ENCODE measurements at places on chromosomes 3 and 15. TPM values are rescaled to one million over a fixed set of nuclear protein-coding genes. Genes with fewer than 3 reads are reported as not detected.

Gene ENTPD3
- not detected for polyA plus RNA-seq

Gene GPR149
- polyA plus RNA-seq = not detected

Gene TRIM42
- polyA plus RNA-seq = not detected

Gene SOX14
- polyA plus RNA-seq = not detected

DNA sequence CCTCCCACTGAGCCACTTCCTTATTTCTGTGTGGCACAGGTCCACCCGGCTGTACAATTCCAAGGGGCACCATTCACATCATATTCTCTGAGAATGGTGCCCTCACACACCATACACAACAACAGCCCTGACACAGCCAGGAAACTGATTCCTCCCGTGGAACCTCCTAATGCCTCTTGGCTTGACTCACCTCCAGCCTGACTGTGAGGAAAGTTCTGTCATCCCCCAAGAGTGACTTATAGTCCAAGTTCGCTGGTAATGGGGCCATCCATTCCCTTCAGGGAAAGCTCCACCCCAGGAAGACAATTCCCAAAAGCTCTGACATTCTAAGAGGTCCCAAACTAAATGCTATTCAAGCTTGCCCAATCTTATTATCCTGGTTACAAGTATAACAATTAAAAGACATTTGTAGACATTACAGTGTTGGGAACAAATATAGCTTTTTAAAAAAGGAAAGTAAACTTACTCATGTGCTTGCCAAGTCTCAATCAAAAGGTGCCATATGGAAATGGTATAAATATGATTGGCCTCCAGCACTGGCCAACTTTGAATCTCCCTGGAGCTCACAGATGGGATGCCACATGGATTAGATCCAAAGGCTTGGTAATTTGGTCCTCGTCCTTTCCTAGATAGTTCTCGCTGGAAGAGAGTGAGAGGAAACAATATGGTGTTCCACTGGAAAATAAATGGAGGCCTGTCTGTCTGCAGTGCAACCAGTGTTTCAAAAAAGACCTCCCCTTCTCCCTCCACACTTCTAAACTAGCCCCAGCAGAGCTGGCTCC lies 56.3 kb upstream of the PSMD6 start:
- DNase-seq = no peak

GRCh38 chr3:73571238-73571794 lies 53.4 kb downstream of the PDZRN3 start:
- no peak for DNase-seq

GRCh38 chr15:47293466-47294162 lies 423.7 kb upstream of the SEMA6D start:
- peak; percentile 88 for DNase-seq

GRCh38 chr3:61954097-61954540 lies 392.7 kb downstream of the PTPRG start:
- no peak for DNase-seq

DNA sequence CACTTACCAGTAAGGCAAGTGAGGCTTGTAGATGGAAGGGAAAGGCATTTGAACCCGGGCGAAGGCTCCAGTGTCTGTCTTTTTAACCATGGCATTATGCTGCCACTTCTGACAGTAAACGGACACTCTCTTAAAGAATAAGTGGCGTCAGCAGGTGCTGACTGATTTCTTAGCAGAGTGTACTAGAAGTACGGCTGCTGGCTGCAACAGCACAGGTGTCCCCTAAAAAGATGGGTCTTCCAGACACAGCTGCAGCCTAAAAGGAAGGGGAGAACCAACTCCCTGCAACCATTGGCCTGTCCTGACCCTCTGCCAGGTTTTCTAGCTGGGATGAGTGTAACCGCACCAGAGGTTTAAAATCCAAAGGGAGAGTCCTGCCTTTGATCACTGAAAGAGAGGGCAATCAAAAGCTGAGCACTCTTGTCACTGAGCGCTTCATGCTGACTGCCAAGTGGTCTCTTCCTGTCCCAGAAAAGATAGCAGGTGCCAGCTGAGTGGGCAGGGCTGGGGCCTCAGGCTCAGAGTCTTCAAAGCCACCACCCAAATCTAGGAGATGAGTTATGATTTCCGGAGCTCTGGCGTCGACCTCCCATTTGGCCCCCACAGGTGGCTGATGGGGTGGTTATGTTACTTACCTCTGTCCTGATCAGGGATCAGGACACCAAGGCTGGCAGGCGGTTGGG lies 255.8 kb downstream of the SLCO3A1 start:
- no peak for DNase-seq

GRCh38 chr15:60374628-60375081 lies 23.1 kb downstream of the ANXA2 start:
- DNase-seq = peak; percentile 94

DNA sequence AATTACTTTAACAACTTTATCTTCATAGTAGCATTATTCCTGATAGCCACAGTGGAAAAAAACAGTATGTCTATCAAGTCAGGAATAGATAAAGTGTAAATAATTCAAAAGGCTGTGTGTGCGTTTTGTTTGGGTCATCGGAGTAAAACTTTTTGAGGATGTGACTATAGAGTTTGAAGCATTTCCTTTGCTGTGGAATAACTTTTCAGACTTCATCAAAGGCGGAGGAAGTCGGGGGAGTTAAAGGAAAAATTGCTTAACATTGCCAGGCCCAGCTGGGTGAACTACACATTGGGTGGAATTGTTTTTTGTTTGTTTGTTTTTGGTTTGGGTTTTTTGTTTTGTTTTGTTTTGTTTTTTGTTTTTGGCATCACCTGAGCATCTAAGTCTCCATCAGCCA lies 70.4 kb upstream of the CRTC3 start:
- DNase-seq = no peak

DNA sequence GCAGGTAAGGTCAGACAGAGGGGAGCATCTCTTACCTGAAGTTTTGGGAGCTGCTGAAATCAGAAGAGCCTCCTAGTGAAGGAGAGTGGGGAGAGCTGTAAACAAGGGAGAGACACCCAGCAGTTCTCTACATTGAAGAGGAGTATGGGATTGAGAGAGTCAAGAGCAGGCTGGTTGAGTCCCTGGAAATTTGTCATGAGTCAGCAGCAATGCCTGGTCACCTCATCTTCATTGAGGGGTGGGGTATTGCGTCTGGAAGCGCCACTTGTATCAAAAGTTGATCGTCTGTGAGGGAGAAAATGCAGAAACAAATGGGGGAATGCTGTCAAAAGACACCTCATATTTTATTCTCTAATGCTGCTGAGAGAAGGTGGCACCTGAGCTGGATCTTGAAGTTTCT lies 256.6 kb upstream of the CFAP20DC start:
- DNase-seq = no peak

DNA sequence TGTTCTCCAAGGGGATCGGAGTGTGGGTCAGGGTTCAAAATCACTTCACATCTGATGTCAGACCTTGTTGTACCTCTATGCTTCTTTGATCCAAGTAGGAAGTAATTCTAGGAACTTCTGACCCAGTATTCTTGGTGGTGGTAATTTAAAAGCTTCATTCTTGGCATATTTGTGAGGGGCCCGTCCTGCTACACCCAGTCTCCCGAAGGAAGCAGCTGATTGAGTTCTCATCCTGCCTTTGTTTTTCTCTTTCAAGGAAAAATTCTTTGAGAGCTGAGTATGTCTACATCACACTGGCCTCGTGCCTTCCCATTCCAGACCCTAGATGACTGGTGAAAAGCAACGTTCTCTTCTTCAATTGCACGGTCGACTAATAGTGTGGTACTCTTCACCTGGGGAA lies 234.4 kb upstream of the TPRG1 start:
- DNase-seq = no peak

GRCh38 chr3:116512931-116513330 lies 67.6 kb upstream of the LSAMP start:
- no peak for DNase-seq

DNA sequence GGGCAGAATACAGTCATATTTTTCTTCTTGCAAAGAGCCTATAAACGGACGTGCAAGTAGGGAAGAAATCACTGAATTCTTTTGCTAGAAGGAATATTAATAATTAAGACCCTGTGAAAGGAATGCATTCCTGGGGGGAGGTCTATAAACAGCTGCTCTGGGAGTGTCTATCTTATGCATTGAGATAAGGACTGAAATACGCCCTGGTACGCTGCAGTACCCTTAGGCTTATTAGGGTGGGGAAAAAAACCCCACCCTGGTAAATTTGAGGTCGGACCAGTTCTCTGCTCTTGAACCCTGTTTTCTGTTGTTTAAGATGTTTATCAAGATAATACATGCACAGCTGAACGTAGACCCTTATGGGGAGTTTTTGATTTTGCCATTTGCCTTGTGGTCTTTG lies 100.0 kb upstream of the KBTBD8 start:
- no peak for DNase-seq

DNA sequence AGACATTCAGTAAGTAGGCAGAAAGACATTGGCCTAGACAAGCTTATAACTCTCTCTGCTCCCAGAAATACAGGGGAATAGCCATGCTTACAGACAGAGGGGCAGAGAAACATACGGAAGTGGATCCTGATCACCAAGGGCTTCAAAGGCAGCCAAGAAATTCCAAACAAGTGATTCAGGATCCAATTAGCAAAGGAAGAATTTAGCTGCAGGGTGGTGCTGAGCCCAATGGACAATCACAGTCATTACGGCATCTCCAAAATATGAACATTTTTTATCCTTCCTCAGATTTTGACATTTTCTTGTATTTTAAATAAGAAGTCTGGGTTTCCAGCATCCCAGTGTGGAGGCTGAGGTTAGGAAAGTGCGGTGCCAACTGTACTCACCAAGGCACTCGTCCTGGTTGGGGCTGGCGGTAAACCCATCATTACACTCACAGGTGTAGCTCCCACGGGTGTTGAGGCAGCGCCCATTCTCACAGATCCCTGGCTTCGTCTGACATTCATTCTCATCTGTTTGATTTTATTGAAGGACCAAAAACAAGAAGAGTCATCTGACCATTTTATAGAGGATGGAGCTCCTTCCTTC lies 96.8 kb downstream of the DUT start:
- peak; percentile 89 for DNase-seq

DNA sequence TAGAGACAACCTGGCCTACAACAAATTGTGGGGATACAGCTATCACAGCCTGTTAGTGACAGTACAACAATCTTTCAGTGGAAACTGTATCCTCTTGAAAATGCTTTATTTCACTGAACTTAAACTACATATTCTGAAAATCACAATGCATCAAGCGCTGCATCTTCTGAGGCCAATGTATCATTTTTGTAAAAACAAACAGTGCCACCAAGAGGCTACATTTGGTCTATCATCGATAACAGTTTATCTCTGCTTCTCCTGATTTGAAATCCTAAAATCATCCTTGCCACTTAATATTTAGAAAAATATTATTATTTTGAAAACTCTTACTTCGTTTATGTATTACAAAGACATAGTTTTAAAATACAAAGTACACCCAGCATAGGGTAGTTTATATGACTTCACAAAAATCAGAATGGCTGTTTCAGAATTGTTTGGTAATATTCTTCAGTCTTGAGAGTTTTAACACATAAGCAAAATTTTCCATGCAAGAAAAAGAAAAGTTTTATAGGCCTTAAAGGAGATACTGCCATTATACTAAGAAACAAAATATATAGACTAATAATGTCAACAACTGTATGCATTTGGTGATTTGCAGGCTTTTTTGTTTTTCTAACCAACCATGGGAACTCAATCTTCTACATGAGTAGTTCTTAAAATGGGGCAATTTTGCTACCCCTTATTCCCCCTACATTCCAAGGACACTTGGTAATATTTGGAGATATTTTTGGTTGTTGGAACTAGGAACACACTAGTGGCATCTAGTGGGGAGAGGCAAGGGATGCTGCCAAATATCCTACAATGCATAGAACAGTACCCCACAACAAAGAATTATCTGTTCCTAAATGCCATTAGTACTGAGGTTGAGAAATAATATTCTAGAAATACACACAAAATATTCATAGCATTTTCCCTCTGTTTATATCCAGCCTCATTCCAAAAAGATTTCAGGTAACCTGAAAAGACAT lies 42.3 kb downstream of the WDR72 start:
- no peak for DNase-seq

Measured in BJ (cell line).